ENCODE measurements at places on chromosomes 2 and 18.

GRCh38 chr2:228705318-228705717, 523.8 kb upstream of the SPHKAP start:
- DNase-seq, result no peak

DNA sequence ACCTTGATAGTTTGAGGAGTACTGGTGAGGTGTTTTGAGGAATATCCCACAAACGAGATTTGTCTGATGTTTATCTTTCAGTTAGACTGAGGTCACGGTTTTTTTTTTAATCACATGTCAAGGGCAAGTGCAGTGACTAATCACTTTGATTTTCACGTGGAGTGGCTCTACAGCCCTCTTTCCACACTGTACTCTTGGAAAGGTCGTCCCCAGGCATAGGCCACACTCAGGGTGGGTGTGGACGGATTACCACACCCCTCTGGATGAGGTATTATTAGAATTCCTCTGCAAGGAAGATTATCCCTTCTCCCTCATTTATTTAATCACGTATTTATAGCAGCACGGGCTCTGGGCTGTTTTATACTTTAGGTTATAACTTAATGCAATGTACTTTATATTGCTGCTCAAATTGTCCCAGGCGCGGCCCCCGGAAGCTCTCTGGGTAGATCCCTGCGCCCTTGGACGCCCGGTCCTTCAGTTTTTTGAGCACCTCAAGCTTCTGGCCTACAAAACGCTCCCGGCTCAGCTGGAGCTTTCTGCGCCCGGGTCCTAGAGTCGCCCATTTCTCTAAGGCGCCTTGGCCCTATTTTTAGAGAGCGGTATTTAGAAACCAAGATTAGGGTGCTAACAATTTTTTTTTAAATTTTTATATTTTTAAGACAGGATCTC, 515 bp upstream of the PLEKHB2 start:
- peak; percentile 51 for DNase-seq

GRCh38 chr18:1585881-1586488, 681.3 kb downstream of the ADCYAP1 start:
- DNase-seq, result no peak

DNA sequence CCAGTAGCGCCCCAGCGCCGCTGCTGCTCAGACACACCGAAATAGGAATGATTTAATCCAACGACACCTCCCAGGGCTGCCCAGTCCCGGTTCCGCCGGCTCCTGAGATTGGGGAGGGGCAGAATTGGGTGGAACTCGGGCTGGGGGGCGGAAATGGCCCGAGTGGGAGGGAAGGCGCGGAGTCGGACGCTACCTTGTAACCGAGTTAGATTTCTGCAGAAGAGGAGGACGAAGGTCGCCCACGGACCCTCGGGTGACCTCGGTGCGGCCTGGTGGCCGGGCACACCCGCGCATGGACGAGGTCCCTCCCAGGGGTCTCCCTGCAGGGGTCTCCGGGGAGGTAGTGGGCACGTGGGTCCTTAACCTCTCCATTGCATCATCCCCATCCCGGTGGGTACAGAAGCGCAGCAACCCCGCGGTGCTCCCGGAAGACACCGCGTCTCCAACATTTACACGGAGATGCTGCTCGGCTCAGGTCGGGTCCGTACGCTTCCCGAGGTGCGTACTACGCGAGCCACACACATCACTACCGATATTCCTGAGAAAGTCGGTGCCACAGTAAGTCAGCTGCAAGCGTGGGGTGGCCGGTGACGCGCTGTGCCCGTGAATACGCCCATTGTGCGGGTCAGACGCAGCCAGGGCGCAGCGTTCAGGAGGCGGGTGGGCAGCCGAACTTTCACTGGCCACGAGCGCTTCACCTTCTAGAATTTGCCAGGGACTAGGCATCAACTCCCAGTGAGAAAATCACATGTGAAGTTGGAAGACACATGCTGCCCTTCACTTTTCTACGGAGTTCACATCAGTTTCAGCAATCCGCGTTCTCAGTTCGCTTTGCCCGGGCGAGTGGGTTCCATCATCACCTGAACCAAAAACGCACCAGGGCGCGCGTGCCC, 3.0 kb downstream of the ZNF516 start:
- DNase-seq, result no peak

DNA sequence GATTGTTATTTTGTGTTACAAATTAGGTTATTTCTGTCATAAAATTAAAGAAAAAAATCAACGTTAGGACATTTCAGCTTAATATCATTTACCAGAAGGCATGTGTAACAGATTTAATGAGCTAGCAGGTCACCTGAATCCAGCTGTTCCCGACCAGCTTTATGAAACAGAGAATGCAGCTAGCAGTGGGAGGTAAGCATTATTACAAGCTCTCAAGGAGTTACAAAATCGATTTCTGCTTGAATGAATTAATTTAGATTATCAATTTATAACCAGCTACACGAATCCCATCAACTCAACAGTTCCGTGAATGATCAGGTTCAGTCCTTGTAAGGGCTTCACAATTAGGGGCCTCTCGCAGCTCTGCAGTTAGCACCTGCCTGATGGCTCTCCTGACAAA, 211.9 kb downstream of the PTGR3 start:
- no peak for DNase-seq

DNA sequence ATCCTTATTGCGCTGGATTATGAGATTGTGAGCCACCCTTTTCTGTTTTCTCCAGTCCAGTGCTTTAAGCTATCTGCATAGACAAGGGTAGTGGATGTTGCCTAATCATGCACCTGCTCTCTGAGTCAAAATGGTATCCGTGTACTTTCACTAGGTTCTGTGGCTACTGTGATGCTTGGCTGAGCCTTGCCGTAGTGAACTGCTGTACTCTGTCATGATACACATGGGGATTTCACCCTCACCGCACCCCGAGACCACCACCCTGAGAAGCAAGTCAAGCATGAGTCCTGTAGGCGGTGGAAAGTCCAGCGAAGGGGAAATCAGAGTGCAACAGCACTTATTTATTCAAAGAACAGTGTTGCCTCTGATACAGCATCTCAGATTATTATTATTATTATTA, 55.0 kb downstream of the ARHGAP25 start:
- DNase-seq, result no peak

DNA sequence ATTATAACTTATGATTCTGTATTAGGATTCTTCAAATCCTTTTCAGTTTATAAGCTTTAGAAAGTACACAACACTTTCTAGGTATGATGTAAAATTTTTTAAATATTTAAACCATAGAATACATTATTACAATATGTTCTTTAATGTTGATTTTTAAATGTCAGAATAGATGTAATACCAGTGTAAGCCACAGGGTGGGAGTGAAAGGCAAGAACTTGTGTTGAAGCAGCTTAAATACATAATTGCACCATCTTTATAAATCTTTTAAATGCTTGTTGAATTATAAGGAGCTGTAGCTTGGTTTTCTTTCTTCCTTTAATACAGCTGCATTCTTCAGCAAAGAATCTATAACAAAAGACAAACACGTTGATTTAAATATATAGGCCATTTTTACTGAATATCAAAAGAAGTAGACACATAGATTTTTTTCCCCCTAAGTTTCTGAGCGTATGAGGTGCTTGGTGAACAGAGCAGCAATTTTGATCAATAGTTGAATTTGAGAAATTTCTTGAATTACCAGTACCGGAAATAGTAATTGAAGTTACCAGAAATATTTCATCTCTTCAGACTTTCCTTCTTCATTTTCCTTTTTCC, 63.0 kb downstream of the TANK start:
- no peak for DNase-seq

GRCh38 chr2:69954084-69954483, 7.3 kb downstream of the ASPRV1 start:
- DNase-seq, result no peak

DNA sequence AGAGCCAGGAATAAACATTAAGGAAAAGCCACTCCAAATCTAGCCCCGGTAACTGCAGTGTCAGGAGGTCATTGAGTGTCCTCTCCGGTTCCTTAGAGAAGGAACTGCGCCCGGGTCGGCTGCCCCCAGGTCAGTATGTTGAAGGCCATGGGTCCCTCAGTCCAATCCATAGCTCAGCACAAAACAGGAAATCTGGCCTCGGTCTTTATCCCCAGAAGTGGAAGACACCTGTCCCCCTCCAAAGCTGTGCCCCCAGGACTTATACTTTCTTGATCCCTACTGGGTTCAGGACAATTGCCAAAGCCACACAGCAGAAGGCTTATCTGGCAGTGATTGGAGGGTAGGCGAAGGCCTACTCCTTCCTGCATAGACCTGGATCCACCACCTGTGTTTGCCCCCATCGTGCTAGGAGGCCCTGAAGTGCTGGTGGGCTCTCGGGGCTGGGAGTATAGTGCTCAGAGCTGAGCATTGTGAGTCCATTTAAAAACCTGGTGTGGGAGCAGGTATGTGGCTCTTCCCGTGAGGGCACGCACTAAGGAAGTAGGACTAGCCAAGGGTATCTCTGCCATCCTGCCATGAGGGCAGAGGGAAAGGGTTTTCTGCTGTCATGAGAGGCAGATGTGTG, 178.6 kb downstream of the SEPTIN10 start:
- DNase-seq, result no peak

- DNase-seq, result no peak
Measured at GRCh38 chr2:199092419-199092818, 365.3 kb downstream of the SATB2 start.

GRCh38 chr2:98134172-98135005, 47.4 kb downstream of the VWA3B start:
- peak; percentile 66 for DNase-seq

DNA sequence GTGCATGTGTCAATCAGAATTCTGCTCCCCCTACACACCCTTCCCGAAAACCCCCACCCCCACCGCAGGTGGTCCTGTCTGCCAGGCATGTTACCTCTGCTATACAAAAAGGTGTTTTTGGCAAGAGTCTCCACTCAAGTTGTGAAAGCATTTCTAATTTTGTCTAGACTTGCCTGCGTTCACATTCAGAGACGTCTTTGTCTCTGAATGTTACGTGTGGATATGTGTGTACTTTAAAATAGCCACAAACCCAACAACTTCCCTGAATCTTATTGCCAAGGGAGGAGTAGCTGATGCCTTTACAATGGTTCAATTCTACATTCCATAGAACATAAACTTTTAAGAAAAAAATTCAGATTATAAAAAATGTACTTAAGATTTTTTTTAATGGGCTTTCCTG, 66.6 kb downstream of the ITGA4 start:
- DNase-seq, result no peak

DNA sequence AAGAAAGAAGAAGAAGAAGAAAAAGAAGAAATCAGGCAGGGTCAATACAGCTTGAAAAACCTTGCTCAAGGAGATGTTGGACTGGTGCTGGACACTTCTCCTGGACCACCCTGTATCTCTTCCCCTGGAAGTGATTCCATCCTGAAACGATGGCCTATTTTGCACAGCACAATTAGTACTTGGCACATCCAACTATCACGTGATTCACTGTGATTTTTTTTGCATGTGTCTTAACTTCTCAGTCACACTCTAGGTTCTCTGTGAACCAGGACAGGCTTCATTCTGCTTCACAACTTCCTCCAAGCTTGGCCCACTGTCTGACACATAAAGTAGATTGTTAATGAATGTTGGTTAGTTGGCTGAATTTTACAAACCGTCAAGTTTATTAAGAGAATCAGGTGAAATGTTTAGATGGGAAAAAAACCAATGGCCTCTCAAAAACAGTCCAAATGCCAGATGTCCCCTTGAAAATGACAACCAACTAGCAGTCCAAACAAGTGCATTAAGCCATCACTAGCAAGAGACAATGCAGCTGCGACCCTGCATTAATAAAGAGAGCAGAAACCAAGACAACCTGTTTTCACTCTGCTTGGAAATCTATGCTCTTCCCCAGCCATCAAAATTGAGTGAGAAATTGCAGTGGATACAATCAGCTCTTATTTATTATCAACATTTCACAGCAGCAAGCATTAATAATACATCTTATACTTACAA, 300.0 kb upstream of the CHAC2 start:
- no peak for DNase-seq

DNA sequence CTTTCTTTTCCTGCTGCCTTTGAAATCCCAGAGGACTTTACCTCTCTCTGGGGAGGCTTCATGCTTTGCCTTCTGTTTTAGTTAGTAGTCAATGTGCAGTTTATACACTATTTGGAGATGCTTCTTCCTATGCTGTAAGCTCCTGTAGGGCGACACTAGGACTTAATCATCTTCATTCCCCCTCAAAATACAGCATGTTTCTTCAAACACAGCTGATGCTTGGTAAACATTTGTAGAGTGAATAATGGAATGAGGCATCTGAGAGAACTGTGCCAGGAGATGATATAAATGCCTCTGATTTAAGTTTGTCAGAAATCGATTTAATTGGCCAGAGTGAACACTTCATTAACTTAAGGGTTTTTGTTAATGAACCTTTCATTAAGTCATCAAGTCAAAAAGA, 43.4 kb downstream of the LHCGR start:
- no peak for DNase-seq

DNA sequence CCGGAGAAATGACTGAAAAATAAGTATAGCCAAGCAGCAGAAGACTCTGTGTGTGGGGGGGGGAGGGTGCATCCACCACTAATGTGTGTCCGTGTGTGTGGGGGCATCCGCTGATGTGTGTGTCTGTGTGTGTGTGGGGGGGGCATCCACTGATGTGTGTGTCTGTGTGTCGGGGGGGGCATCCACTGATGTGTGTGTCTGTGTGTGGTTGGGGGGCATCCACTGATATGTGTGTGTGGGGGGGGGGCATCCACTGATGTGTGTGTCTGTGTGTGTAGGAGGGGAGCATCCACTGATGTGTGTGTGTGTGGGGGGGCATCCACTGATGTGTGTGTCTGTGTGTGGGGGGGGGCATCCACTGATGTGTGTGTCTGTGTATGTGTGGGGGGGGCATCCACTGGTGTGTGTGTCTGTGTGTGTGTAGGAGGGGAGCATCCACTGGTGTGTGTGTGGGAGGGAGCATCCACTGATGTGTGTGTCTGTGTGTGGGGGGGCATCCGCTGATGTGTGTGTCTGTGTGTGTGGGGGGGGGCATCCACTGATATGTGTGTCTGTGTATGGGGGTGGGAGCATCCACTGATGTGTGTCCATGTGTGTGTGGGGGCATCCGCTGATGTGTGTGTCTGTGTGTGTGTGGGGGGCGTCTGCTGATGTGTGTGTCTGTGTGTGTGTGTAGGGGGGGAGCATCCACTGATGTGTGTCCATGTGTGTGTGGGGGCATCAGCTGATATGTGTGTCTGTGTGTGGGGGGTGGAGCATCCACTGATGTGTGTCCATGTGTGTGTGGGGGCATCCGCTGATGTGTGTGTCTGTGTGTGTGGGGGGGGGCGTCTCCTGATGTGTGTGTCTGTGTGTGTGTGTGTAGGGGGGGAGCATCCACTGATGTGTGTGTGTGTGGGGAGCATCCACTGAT, 125.0 kb downstream of the NFATC1 start:
- no peak for DNase-seq

DNA sequence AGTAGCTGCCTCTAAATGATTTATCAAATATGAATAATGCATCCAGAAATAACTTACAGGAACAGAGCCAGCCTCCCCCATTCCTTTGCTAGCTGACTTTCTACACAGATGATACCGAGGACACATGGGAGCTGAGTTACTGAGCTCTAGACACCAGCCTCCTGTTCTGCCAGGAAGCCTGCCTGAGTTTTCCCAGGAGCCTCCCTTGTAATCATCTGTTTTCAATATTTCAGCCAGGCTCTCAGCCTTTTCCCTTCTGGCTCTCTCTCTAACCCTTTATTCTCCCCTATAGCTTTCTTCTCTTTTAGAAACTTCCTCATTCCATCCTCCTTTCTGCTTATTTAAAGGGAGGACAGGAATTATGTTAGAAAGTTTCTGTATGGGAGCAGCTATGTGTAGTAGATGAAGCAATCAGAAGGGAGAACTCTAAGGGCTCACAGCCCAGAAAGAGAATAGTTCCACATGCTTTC, 911.6 kb downstream of the TDRD15 start:
- DNase-seq, result no peak

- no peak for DNase-seq
Measured at GRCh38 chr2:220101980-220102379, 474.6 kb downstream of the SLC4A3 start.

- DNase-seq, result no peak
Measured at GRCh38 chr2:100124761-100125160, 17.6 kb downstream of the AFF3 start.
